ENCODE measurements at places on chromosomes 12 and 14.

DNA sequence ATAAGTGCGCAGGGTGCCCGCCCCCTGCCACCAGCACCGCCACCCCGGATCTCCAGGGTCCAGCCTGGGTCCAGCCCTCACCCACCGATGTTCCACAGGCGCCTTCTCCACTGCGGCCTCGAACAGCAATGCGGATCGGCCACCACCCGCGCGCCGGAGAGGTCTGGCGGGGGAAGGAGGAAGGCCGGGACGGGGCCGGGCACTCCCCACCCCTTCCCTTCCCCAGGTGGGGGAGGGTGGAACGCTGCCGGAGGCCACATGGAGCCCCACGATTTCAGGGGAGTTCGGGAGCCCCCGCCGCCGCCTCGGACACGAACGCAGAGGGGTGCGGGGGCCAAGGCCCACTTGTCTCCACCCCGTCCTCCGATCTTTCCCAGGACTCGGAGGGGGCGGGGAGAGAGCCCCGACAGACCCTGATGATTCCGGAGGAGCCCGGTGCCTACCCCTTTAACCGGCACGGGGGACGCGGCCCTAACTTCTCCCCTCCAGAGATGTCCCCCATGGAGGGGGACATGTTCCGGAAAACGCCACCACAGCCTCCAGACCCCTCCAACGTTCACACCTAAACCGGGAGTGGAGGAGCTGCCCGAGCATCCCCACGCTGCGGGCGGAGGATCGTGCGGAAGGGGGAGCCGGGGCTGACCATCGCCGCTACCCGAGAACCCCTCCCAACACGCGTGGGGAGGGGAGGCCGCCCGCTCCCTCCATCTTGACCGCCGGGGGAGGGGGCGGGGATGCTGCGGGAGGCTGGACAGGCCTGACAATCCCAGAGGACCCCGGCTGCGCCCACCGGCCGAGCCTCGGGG is 1.1 kb downstream of the ATXN2 start:
- peak; percentile 31 for DNase-seq

DNA sequence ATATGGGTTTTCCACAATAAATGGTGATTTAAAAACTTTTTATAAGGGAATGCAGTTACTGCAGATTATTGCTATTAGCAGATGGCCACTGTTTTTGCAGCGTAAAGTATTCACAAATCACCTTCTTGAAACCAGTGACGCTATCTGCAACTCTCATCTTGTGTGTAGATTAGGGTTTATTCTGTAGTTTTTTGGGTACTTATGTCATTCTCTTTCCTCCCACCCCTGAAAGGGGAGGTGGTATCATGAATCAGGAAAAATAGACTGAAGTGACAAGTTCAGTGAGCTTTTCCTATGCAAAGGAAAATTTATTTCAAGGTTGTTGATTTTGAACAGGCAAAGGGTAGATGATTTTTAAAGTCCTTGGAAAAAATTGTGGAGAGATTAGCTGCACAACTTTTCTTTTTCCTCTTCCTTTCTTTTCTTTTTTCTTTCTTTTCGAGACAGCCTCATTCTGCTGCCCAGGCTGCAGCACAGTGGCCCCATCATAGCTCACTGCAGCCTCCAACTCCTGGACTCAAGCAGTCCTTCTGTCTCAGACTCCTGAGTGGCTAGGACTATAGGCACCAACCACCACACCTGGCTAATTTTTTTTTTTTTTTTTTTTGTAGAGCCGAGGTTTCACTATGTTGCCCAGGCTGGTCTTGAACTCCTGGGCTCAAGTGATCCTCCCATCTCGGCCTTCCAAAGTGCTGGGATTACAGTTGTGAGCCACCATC is 1.6 kb downstream of the FRS2 start:
- no peak for DNase-seq

DNA sequence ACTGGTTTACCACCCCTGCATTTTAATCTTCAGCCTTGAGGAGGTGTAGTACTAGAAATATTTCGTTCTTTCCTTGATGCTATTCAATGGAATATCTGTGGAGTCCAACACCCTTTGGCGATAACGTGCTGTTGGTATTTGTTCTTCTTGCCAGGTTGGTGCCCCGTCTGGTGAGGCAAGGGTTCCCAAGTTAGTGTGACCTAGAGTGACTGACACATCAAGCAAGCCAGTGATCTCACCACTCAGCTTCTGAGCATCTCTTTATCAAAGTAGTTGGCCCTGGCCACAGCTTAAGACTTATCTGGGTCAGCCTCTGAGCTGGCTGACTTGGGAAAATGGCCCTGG is 60.2 kb downstream of the PLXNC1 start:
- DNase-seq: peak; percentile 75

DNA sequence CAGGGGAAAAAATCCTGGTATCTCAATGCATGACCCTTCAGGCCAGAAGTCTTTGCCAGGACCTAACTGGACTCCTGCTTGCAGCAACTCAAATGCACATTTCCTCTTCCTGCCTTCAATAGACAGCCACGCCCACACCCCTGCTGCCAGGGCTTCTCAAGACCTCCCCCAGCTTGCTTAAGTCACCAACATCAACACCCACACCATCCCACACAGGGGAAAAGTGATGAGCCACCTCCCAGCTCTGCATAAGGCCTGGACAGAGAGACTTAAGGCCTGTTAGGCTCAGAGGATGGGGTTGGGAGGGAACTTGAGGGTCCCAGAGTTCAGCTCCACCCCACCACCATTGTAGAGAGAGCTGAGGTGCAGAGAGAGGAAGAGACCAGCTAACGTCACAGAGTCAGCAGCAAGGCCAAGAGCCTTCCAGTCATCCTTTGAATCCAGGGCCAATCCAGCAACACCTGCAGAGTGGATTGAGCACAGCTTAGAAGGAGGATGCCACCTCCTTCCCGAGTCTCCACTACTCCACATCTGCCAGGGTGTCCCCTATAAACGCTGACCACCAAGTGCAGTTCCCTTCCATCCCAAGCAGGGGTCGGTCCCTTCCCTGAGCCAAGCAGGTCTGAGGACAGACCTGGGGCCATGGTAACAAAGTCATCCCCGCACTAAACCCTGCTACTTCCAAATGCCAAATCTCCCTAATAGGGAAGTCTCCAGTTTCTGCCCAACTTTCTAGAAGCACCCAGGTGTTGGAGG is 50.0 kb downstream of the KDM2B start:
- peak; percentile 79 for DNase-seq

DNA sequence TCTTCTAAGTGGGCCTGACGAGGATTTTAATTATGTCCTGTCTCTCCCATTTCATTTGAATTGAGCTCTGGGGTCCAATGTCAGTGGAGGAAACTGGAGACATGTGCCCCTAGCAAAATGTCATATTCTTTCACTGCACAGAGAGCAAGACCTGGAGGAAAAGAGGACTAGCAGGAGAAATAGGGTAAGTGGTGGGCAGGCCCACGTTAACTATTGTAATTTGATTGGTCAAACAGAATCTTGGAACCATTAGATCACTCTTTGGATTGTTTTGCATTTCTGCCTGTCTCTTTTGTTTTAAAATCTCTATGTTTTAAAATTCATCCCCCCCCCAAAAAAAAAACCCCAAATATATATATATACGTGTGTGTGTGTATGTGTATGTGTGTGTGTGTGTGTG is 113.9 kb upstream of the PELI2 start:
- no peak for DNase-seq

- peak; percentile 43 for DNase-seq
These were observed 760 bp downstream of the ACTN1 start for GRCh38 chr14:68978172-68978911.

DNA sequence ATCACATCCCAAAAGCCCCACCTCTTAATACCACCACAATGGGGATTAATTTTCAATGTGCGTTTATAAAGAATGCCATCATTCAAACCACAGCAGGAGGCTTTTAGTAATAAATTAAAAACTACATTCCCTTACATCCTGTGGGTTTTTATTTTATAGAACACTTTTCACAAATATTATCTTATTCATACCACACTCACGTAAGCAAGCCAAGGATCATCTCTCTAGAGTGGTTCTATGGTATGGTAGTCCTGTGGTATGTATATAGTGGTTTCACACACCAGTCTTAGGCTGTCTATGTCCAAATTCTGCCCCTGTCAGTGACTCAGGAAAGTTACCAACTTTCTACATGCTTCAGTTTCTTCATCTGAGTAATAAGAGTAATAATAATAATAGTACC is 100.2 kb downstream of the GALC start:
- no peak for DNase-seq

DNA sequence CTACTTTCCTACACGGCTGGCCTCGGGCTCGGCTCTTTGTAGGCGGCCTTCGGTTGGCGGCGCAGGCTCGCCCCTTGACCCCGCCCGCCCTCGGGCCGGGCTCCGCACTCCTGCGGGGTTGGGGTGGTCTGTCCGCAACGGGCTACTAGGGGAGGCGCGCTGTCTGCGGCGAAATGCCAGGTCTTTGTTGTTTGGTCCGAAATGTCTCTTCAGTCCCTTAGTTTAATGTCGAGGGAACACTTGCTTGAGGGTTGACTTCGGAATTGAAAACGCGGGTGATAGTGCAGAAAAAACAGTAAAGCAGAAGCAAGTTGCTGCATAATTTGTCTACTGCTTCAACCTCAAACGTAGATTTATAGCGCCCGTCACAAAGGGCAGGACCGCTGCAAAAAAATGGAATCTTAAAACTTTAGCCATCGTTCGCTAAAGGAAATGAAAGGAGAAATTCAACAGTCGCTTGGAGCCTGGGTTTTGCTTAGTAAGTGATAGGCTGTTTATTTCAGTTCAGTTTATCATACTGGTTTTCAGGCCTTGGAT is 390 bp downstream of the JKAMP start:
- no peak for DNase-seq

- peak; percentile 82 for DNase-seq
These were observed 536 bp upstream of the WNT1 start for GRCh38 chr12:48977290-48978281.

DNA sequence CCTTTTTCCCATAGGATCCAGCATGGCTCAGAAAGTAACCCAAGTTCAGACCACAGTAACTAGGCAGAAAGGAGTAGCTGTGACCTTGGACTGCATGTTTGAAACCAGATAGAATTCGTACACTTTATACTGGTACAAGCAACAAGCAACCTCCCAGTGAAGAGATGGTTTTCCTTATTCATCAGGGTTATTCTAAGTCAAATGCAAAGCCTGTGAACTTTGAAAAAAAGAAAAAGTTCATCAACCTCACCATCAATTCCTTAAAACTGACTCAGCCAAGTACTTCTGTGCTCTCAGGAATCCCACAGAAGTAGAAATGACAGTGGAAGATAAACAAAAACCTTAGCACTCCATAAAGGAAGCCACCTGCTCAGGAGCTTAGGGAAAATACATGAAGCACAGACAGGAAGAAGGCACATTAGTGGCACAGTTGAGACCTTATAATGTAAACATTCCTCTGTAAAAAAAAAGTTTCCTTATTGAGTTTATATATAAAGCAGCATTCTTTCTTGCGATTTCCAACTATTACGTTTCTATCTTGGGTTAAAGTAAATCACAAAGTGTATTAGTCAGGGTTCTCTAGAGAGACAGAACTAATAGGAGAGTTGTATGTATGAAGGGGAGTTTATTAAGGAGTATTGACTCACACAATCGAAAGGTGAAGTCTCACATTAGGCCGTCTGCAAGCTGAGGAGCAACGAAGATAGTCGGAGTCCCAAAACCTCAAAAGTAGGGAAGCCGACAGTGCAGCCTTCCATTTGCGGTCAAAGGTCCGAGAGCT is 398.4 kb downstream of the DAD1 start:
- no peak for DNase-seq

DNA sequence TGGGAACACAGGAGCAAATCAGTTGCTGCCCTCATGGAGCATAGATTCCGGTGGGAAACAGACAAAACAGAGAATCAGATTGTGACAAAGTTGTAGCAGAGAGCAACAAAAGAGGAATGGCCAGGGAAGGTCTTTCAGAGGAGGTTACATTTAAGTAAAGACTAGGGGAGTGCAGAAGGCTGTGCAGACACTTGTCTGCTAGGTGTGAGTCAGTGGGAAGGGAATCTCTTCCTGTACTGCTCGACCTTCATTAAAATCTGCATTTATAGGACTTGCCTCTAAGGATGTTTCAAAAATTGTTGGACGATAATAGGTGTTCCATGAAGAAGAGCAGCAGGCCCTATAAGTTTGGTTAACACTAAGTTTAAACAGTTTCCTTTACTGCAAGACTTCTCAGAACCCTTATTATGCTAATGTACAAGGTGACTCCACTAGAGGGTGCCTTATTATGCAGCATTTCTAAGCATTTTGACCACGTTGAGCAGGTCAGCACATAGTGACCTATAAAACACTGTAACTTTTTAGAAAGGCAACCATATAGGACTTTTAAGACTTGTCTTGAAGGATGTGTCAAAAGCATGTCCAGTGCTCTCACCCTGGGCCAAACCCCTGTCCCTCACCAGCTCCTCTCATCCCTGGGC is 91.8 kb upstream of the RIC8B start:
- DNase-seq: peak; percentile 5

DNA sequence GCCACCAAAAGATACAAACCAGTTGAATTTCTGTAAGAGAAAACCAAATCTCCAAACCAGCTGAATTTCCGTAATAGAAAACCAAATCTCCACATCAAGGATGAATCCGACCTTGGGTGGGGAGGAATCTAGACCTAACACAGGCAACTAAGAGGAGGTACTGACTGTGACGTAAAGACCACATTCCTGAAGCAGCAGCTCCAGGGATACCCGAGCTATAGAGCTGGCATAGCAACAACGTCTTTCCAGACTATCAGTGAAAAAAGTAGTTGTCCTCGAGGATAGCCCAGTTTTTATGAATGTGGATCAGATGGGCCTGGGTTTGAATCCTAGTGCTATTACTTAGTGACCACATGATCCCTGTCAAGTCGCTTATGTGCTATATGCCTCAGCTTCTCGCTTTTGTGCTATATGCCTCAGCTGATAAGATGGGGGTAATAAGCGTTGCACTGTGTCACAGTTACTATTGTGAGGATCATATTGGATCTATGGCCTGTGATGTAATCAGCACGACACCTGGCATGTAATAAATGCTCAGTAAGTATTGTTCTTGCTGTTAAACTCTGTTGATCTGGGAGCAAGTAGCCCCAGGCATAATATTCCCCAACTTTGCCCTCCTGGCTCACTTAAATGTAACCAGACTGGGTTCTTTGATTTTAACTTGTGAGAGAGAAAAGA is 113.8 kb downstream of the EGLN3 start:
- DNase-seq: no peak

DNA sequence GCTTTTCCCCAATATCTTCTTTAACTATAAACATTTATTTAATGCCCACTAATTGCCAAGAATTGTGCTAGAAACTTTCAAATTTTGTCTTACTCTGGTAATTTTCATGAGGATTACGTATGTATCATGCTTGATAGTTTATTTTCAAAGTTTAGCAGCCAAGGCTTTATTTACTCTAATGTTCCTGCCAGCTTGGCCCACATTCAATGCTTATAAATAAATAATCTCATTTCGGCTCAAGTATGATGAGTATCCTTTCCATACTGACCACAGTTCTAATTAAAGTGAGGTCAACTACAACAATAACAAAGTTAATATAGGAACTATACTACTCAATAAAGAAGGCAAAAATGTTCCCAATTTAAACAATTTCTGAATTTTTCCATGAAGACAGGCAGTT is 259.2 kb downstream of the MED13L start:
- DNase-seq: no peak

GRCh38 chr12:94795520-94795919 is 145.2 kb upstream of the TMCC3 start:
- DNase-seq: no peak

All from activated CD4-positive, alpha-beta T cell treated with anti-CD3 and anti-CD28 coated beads, Interleukin-10, Interleukin-2, amounts not matched to agents 100 ng/mL and 50 ng/mL, durations not matched to agents 16 hours and 8 hours (primary cell).